Hindlimb muscle (tissue), 1 donor: ENCODE measurements at places on chromosomes 2 and 18.

DNA sequence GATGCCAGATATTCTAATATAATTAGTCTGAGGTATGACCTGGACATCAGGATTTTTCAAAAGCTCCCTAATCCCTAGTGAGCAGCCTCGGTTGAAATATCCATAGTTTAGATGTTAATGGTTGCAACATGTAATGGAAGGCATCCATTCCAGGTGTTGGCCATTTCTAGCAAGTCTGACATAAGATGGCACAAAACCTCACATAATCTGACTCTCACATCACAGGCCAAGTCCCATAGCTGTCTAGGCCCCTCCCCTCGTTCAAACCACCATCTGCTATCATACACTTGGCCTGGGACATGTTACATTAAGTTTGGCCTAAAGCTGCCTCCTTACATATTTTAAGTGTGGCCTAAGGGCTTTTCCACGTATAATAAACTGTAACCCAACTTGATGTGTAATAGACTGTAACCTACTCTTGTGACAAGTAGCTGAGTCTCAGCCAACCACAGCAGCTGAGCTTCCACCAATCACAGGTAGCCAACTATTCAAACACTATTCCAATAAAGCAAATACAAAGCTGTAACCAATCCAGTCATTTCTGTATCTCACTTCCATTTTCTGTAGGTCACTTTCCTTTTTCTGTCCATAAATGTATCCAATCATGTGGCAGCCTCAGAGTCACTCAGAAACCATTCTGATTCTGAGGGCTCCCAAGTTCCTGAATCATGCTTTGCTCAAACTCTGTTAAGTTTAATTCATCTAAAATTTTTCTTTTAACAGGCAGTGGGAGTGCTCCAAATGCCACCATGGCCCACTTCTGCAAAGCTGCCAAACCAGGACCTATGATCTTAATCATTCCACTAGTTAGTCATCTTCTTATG, 59.4 kb downstream of the ADD2 start:
- DNase-seq: no peak

- DNase-seq: no peak
These were observed 1392.9 kb upstream of the ACVR2A start for GRCh38 chr2:146451972-146452371.

GRCh38 chr2:70086278-70086837, 919 bp upstream of the PCBP1 start:
- peak; percentile 83 for DNase-seq

GRCh38 chr2:236816197-236817170, 246.9 kb downstream of the ACKR3 start:
- DNase-seq: no peak

DNA sequence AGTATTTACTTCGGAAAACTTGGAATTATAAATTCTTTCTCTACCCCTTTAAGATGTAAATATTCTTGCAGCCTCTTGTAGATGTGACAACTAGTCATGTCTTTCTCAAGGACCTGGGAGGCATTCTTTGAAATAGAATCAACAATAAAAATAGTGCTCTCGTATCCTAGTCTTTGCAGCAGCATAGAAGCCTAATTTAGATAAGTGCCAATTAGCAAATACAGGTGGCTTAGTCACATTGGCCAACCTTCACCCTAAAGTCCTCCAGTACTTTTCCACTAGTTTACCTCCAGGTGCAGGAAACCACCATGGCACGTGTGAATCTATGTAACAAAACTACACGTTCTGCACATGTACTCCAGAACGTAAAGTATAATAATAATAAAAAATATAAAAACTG, 3.5 kb upstream of the ZSWIM2 start:
- DNase-seq: no peak

- no peak for DNase-seq
These were observed 130.0 kb upstream of the FN1 start for GRCh38 chr2:215565897-215566296.
